Pons (tissue), 1 donor: ENCODE measurements at places on chromosomes 2 and 18.
A peak's percentile ranks its signal among the peaks of the same experiment; 100 is the strongest.

GRCh38 chr2:216857131-216857550, 2.7 kb downstream of the TNP1 start:
- no peak for DNase-seq

GRCh38 chr2:132623096-132623839, 46.7 kb downstream of the LYPD1 start:
- DNase-seq, result no peak

DNA sequence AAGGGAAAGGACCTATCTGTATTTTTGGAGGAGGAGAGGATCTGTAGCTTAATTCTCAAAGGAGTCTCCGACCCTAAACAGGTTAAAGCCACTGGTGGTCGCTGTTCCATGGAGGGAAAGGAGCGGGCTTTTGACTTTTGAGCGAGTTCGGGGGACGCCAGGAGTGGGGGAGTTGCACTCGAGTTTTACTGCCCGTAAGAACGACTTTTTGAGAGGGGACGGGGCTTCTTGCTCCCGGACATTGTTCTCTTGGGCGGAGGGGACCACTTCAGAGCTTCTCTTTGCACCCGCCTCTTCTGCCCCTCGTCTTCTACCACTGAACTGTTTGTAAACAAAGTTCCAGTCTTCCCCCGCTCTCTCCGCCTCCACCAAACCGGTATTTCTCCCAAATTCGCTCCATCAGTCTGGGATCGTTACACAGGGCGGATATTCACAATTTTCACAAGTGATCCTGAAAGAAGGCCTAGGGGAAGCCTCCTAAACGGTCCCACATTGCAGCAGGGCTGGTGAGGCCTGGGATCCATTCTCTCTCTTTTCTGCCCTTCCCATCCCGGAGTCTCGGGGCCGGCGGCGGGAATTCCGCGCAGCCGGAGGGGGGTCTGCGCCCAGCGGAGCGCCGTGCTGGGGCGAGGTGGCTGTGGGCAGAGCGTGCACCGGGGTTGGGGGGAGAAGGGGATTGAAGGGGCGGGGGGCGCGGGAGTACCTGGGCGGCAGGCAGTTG, 6.6 kb downstream of the DLX2 start:
- no peak for DNase-seq

- no peak for DNase-seq
These were observed 3.8 kb downstream of the TTC39C start for GRCh38 chr18:24018299-24018886.

- DNase-seq, result no peak
These were observed 111.6 kb upstream of the TACR1 start for GRCh38 chr2:75310876-75311275.

DNA sequence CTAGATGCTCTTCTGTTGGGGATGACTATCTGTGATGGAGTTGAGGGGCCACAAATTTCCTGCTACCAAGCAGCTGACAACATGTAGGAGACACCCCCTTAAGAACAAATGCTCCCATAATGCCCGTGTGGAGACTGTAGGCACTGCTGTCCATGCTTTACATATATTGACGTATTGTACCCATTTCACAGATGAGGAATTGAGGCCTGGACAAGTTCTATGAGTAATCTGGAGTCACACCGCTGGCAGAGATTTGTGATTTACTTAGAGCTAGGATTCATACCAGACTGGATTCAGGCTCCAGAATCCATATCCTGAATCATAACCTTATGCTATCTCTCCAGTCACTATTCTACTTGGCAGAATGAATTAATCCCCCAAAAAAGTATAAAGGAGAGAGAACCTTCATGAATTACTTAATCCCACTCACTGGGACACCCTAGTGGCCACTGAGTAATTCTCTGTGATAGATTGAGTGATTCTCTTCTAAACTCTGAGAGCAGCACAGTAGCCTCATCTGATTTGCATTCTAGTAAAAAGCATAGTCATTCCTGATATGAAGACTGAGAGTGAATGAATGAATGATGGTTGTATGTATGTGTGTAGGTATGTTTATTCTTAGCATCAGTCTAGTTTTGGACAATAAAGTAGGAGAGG, 460.7 kb upstream of the MEIS1 start:
- no peak for DNase-seq

- no peak for DNase-seq
These were observed 22.0 kb downstream of the RELCH start for GRCh38 chr18:62209046-62209445.

DNA sequence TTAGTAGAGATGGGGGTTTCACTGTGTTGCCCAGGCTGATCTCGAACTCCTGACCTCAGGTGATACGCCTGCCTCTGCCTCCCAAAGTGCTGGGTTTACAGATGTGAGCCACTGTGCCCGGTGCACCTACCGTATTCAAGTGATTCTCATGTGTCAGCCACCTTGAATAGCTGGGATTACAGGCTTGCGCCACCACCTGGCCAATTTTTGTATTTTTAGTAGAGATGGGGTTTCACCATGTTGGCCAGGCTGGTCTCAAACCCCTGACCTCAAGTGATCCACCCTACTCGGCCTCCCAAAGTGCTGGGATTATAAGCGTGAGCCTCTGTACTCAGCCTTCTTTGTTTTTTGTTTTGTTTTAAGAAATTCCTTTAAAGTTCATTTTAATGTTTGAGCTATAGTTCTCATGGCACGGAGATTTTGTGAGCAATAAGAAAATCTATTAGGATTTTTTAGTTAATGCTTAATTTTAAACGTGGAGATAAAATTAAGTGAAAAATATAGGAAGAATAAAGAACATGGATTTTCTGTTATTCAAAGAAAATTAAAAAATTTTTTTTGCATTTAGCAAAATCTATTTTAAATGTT, 242.6 kb downstream of the PHLPP1 start:
- DNase-seq, result no peak

DNA sequence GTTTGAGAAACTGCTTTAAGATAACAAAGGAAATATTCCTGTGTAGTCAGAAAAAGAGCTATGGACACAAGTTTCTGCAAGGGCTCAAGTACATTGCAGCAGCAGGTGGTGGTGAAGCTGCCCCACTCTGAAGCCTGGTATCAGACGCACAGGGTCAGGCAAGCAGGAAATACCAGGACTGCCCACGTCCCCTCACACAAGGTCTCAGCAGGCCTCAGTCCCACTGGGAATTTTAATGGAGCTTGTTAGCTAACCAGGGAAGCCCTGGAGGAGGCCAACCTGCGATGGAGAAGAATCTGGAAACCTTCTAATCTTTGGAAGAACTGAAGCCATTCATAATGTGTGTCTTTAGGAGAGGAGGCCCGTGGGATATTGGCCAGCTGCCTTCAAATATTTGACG, 168.3 kb downstream of the UXS1 start:
- no peak for DNase-seq

DNA sequence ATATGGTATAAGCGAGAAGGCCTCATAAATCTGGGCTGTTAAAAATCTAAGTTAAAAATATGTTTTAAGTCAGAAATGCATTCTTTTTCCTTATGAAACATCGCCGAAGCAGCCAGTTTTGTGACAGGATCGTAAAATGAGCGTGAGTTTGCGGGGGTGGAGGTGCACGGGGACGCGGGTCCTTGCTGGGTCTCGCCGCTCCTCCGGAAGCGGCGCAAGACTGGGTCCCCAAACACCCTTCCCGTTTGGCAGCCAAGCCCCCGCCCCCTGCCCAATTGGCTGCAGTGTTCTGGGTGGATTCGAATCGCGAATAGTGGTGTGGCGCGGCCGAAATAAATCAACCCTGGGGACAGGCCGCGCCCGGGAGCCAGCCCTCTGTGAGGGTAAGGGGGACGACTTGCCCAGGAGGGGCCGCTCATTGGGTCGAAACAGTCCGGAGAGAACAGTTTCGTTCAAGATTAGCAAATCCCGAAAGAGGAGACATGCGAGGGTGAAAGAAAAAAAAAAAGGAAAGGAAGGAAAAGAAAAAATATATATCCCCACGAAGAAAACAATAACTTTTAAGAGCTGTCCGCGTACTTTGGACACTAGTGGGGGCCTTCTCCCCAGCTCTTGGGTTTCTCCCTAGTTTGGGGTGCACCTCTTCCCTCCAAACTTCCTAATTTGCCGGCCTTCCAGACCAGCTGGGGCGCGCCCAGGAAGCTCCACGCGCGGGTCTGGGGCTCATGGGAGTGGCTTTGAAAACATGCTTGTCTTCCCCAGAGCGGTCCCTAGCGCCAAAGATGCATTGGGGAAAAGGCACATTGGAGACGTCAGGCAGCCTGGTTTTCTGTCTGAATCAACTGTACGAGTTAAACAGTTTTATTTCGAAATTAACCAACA, 3.1 kb upstream of the GATA6 start:
- no peak for DNase-seq

DNA sequence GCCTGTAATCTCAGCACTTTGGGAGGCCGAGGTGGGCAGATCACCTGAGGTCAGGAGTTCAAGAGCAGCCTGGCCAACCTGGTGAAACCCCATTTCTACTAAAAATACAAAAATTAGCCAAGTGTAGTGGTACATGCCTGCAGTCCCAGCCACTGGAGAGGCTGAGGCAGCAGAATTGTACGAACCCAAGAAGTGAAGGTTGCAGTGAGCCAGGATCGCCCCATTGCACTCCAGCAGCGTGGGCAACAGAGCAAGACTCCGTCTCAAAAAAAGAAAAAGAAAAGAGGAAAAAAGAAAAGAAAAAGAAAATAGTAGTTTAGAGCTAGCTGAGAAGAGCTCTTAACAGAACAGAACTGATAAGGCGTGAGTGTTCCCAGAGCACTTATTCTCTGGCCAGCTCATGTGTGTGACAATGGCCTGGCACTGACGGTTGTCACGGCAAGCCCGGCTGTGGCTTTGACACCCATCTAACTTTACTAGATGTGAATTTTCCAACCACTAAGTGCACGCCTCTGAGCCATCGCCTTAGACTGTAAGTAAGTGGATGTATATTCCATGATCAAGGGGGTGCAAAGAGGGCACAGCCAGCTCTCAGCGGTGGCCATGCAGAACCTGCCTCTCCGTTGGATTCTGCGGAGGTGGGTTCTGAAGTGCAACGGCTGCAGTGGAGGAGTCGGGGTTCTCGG, 80.0 kb downstream of the ZNF516 start:
- no peak for DNase-seq

GRCh38 chr2:238173692-238174091, 14.9 kb downstream of the ERFE start:
- DNase-seq, result no peak

DNA sequence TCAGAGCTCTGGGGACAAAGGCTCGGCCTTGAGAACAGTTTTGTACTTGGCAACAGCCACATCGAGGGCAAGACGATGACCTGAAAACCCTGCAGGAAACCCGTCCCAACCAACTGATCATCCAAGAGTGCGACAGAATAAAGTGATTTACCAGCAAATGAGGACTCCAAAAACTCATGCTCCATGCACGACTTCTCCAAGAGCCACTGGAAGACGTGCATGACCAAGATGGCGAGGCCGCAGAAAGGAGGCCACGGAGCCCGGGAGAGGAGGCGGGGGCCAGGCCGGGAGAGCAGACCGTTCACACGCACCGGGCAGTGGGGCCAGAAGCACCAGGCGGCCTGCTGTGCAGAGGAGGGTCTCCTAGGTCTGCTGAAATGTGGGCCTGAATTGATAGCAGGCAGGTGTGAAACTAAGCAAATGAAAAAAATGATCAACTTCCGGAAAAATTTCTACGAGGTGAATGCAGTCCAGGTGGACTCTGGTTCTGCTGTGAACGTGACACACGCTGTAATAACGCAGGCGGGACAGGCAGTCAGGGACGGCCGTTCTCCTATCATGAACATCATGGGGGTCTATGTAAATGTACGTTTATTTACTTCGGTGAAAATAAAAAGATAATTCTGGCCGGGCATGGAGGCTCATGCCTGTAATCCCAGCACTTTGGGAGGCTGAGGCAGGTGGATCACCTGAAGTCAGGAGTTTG, 252.2 kb downstream of the HDAC4 start:
- DNase-seq, result no peak

GRCh38 chr2:160043265-160043664, 19.1 kb downstream of the PLA2R1 start:
- no peak for DNase-seq

GRCh38 chr2:176317199-176317598, 48.0 kb downstream of the MTX2 start:
- DNase-seq, result no peak

DNA sequence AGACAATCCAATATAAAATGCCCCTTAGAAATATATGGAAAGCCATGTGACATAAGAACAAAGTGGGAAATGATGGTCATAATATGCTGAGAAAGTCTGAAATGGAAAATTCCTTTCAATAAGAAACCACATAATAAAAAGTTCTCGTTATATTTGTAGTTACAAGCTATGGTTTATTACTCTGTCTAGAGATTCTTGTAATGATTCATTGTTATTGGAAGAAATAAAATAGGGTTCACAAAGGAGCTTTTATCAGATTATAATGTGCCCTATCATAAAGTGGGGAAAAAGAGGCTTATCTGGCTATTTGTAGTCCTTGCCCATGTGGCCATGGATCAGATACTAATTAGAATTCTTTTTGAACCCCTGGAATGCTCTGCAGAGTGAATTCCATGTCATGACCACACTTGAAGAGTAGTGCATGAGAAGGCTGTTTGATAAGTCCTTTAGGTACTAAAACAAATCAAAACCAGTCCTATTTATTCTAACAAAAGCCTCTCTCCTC, 420.7 kb upstream of the NRP2 start:
- DNase-seq, result no peak

GRCh38 chr2:230453006-230453405, 37.0 kb downstream of the SP100 start:
- no peak for DNase-seq

DNA sequence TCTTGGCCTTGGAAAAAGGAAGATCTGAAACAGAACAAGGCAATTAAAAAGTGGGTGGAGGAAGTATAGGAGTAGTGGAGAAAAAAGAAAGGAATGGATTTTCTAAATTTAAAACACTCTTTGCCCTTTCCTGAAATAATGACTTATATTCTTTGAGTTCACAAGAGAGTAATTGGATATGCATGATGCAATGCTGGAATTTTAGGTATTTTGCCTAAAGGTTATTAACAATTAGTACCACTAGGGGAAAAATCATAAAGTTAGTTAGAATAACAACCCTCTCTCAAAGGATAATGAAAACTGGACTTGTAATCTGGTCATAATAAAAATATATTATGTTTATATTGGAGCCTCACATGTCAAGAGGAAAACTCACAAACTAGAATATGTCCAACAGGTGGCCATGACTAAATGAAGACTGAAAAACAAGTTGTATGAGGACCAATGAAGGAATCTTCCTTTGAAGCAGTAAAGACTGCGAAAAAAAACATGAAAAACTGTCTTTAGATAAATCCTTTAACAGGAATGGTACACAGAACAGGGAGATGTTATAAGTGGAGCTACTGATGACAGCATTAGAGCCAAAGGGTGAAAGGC, 281.8 kb downstream of the NCKAP5 start:
- no peak for DNase-seq

- DNase-seq, result no peak
These were observed 219.5 kb upstream of the SOX11 start for GRCh38 chr2:5472673-5473072.

GRCh38 chr18:32048507-32049091, 30.0 kb downstream of the RNF125 start:
- peak; percentile 71 for DNase-seq

GRCh38 chr2:237590272-237591140, at the start of gene RAB17:
RAB17 (minus strand) TSS chr2:237590734; CDS start chr2:237586154, 4,580 bp downstream.
- no peak for DNase-seq

- no peak for DNase-seq
These were observed 10.6 kb downstream of the DAW1 start for GRCh38 chr2:227881866-227882517.

- no peak for DNase-seq
These were observed 146.3 kb downstream of the ANKRD44 start for GRCh38 chr2:197164141-197164754.
